ENCODE measurements at places on chromosomes 4 and X.

GRCh38 chrX:94414746-94415145 lies 740.7 kb downstream of the FAM133A start:
- DNase-seq: no peak

GRCh38 chrX:3295731-3296130 lies 50.7 kb downstream of the MXRA5 start:
- no peak for DNase-seq

GRCh38 chr4:95522682-95523530 lies 25.9 kb downstream of the UNC5C start:
- DNase-seq: no peak

GRCh38 chr4:19239565-19239964 lies 1012.1 kb upstream of the SLIT2 start:
- no peak for DNase-seq

DNA sequence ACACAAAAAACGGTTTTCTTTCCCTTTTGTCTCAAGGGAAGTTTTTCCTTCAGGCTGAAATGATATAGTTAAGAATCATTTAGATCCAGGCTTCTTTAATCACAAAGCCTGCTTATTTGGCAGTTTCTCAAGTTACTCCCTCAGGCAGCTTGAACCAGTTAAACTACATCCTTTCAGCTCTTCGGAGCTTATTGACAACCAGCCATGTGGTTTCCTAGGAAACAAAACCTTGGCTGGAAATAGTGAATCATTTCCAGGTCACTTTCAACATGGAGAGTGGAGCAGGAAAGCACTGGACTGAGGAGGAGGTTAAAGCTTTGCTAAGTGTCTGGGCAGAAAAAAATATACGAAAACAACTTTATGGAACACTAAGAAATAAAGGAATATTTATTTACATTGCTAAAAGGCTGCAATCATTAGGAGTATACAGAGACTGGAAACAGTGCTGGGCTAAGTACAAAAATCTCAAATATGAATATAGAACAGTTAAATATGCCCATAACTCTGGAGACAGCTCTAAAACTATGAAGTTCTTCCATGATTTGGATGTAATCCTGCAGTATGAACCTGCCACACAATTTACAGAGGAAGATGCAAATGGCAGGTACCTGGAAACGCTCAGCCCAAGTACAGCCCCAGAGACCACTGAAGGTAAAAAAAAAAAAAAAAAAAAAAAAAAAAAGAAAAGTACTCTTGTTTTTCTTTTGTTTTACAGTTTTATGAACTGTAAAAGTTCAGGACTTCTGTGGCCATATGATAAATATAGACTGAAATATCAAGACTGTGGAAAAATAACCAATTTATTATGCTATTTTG lies 23.2 kb upstream of the AASDH start:
- no peak for DNase-seq

DNA sequence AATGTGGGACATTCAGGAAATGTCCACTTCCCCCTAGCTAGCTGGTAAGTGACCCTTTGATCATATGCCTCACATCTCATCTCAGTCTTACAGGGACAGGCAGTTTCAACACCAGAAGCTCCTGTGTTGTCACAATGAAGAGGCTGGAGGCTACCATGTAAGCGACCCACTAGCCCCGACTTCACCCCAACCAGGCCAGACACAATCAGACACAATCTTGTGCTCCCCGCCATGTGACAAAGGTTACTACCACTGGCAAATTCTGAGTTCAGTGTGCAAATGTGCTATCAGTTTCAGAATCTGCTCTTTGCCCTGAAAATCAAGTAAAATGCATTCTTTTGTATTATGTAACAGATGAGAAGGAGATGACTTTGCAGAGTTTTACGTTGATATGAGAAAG lies 56.9 kb upstream of the STS start:
- DNase-seq: no peak

DNA sequence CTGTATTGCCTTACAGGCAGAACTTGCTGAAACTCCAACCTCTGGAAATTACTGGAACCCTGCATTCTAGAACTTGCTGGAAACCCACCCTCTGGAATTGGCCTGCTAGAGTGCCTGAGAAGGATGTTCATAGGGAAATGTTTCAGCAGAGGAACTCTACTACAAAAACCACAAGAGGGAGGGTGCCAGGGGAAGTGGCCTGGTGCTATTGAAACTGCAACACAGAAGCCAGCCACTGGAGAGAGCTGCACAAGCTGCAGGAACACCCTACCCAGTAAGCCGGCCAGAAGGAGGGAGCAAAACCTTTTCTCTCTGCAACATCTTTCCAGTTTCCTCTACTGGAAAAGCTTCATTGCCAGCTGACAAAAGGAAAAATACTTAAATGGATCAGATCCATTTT lies 2.5 kb upstream of the BRWD3 start:
- no peak for DNase-seq
